Activated CD4-positive, alpha-beta T cell treated with anti-CD3 and anti-CD28 coated beads, Interleukin-2, amount 10 ng/mL, durations not matched to agents 24 days and 14 days (primary cell): ENCODE measurements at places on chromosomes 5 and 9.

- no peak for DNase-seq
Measured at GRCh38 chr5:38285226-38285625, 26.9 kb downstream of the EGFLAM start.

DNA sequence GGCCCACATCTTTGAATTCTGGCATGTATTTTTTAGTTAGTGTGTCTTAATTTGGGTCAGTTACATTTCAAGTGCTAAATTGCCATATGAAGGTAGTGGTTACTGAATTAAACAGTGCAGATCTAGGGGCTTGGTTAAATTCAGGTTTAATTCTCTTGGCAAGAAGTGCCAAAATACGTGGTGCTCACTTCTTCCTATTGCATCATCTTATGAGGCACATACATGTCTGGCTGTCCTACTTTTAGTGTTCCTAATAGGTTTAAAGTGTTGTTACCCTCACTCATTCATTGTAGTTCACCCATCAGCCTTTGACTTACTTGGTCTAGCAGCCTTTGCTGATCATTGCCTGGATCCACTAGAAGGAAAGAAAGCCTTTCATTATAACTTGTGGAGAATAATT lies 59.5 kb downstream of the RPS6 start:
- no peak for DNase-seq

DNA sequence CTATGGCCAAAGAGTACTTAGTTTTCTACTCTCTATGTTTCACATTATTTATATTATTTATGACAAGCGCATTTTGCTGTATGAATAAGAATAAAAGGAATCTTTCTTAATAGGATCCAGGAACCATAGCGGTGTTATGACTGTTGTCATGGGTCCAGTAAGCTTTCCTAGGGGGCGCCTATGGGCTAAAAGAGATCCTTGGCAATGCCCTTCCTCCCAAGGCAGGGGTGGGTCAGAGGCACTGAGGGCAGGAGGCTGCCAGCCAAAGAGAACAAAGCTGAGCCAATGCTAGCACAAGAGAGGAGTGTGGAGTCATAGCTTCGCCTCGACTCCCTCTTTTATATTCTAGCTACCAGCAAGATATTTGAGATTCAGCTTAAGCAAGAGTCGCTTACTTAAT lies 98.4 kb upstream of the GNAQ start:
- DNase-seq: no peak

DNA sequence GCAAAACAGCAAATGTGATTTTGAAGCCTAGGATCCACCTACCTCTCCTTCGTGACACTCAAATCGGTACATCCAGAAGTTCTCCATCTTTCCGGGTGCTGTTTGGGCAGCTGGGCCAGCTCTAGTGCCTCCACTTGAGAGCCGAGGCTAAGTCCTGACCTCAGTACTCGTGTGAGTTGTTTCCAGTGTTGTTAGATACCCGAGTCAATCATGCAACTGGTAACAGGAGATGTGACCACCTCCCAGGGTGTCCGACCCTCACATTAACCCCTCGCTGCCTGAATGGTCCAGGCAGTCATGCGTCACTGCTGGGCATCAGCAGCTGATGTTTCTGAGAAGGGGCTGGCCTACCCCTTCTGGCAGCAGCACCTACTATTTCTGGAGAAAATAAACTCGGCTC lies 170.3 kb downstream of the ENTREP1 start:
- no peak for DNase-seq
